ENCODE measurements at places on chromosomes 3 and 15.

- DNase-seq: peak; percentile 61
These were observed at the start of gene SHISA5 for GRCh38 chr3:48504051-48504946. TSS of gene SHISA5 (minus strand) at chr3:48504174. CDS start at chr3:48504094, 80 bp downstream.

GRCh38 chr15:39468828-39469227 is 112.1 kb upstream of the THBS1 start:
- no peak for DNase-seq

- DNase-seq: no peak
These were observed 324.7 kb upstream of the RARB start for GRCh38 chr3:25103391-25103790.

DNA sequence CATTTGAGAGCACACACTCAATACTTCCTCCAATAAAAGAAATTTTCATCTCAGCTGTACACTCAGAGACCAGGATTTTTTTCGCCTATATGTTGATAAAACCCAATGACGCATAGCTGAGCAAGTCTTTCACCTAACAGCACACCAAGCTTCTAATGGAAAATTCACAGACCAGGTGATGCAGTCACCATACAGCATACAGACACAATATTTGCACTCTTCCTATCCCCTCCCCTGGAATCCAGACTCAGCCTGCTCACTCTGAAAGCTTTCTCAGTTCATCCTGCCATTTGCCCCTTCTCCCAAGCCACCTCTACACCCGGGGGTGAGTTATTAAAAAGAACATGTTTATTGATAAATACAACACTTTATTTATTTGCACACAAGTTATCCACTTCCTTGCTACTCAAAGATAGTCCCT is 1.7 kb downstream of the TBC1D5 start:
- no peak for DNase-seq

- no peak for DNase-seq
These were observed 260.4 kb downstream of the EPHB1 start for GRCh38 chr3:135055449-135055848.

DNA sequence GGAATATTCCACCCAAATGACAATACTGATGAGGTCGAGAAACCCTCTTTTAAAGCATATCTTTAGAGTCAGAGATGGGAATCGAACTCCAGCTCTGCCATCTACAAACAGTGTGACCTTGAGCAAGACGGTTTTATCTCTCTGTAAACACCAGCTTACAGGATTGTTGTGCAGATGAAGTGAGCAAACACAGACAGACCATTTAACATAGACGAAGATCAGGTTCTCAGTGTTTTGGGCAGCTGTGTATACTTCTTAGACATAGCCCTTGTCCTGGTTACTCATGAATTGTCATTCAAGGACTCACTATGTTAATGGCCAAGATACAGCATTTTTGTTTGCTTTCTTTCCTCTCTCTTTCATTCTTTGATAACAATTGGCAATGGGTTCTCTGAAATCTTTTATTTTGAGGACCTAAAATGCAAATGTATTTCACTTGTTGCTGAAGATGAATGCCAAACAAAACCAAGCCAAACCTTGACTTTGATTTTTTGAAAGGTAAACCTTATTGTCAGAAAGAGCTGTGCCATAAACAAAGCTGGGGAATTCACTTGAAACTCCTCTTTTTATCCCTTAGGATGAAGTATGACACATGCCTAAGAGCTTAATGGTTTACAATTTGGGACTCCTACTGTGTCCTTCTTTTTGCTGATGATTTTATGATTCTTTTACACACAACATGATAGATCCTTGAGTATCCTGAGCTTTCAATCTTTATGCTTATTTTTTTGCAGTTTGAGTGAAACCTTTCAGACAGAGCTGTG is 250.0 kb upstream of the PDZRN3 start:
- no peak for DNase-seq

- DNase-seq: no peak
These were observed 1.3 kb downstream of the RYK start for GRCh38 chr3:134249296-134249841.

DNA sequence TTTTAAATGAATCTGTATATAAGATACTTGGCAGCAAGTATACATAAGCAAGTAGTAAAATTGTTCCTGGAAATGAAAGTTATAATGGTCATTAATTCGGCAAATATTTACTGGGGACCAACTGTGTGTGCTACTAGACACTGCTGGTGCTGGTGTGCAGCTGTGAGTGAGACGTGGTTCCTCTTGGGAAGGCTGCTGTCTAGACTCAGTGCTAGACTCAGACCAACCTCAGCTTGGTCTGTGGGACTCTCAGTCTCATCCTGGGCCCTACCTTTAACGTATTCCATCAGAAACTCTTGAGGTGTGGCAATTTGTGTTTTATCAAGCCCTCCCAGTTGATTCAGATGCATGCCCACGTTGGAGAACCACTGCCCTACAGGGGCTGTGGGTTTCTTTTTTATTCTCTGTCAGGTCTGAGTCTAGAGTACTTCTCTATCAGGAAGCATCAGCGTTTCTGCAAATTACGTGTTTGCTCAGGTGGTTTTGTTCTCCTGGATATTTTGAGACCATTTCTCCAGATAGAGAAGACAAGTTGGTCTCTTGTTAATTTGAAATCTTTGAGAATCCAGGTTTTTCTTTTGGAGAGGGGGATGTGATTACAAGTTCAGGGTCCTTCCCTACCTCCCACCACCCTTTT is 6.8 kb downstream of the TLNRD1 start:
- DNase-seq: no peak

GRCh38 chr15:69393831-69394491 is 20.2 kb upstream of the KIF23 start:
- DNase-seq: no peak

DNA sequence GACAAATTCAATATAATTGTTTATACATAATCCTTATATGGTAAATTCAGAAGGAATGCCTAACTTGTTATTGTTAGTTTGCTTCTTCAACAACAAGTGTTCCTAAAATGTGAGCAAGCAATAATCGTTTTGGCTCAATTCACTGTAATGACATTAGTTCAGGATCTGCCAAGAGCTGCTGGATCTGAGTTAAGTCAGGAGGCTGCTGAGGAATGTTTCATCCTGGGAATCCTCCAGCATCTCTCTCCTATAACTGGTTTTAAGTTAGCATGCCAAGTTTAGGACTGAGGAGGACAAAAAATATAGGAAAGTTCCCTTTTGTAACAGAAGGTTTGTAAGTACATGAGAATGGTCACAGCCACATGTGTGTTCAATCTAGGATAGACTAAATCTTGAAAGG is 4.9 kb upstream of the GTF2A2 start:
- no peak for DNase-seq

- DNase-seq: no peak
These were observed 32.9 kb upstream of the UTS2B start for GRCh38 chr3:191363221-191363620.

DNA sequence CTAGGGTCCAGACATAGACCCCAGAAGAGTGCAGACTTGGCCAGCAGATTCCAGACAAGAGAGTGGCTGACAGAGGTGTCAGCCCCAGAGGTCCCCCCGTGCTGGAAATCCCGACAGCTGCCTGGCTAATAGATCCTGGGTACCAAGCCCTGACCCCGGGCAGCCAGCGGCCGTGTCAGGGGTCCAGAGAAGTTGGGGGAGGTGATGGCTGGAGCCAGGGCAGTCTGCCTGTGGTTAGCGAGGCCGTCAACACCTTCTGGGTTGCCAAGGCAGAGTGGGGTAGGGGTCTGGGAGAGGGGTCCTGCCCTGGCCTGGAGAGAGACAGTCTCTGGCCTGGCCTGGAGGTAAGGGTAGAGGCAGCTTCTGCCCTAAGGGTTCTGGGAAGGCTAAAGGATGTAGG is 25.1 kb upstream of the RPL29 start:
- no peak for DNase-seq

GRCh38 chr3:188154014-188154808 is at the start of gene LPP:
TSS of gene LPP (plus strand) at chr3:188154157. CDS start at chr3:188406121, 251,964 bp downstream.
- peak; percentile 33 for DNase-seq

GRCh38 chr15:39908186-39908585 is 11.9 kb downstream of the GPR176 start:
- no peak for DNase-seq

All from spinal cord (tissue), 10 donors.